ENCODE measurements at places on chromosomes 3 and 15.
A peak's percentile ranks its signal among the peaks of the same experiment; 100 is the strongest.

DNA sequence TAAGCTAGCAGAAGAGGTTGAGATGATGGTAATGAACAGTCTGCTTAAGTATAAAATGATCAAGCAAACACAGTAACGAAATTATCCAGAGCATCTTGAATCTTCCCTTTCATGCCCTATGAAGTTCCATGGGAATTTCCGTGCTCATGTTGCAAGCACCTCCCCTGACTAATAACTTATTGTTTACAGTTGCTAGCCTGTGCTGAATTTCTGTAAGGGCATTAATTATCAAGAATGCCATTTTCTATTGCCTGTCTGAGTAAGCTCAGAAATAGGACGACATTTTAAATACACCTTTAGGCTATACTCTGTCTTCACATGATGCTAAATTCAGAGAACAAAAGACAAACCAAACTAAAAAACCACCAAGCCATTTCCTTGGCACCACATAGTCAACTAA, 257.5 kb upstream of the LRTM1 start:
- DNase-seq = no peak

- peak; percentile 69 for DNase-seq
These were observed 44.3 kb upstream of the UBE2E1 start for GRCh38 chr3:23761440-23761896.

- DNase-seq = no peak
These were observed at the start of gene TM6SF1 for GRCh38 chr15:83106994-83107840. TM6SF1 (plus strand) TSS chr15:83107645; CDS start chr15:83107681, 36 bp downstream.

DNA sequence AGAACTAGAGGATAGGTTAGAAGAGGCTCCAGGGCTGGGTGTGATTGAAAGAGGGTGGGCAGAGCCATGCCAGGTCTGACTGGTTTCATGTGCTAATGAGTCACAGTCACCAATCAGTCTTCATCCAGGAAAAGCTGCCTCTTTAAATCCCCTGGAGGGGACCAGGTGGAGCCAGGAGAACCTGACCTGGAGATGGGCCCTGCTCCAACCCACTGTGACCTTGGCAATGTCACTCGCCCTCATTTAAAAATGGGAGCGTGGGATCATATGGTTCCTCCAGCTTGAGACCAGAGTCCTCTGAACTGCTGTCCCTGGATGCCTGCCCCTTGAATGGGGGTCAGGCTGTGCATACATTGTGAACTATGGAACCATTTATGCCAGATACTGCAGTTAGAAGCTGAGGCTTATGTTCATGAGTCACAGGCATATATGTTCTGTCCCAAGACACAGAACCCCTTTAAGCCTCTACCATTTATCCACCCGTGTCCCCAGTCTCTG, 23.0 kb downstream of the HES1 start:
- DNase-seq = no peak

DNA sequence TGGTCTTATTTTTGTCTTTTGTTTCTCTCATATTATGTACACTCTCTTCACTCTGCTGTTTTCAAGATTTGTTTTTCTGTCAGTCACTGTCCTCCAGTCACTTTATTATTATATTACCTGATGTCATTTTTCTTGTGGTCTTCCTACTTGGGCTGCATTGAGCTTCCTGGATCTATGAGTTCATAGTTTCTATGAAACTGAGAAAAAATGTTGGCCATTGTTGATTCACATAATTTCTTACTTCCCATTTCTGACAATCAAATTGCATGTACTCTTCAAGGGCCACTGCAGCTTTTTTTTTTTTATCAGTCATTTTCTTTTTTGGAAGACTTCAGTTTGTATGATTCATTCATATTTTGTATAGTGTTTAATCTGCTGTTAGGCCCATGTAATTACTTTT, 1180.6 kb upstream of the GBE1 start:
- no peak for DNase-seq

DNA sequence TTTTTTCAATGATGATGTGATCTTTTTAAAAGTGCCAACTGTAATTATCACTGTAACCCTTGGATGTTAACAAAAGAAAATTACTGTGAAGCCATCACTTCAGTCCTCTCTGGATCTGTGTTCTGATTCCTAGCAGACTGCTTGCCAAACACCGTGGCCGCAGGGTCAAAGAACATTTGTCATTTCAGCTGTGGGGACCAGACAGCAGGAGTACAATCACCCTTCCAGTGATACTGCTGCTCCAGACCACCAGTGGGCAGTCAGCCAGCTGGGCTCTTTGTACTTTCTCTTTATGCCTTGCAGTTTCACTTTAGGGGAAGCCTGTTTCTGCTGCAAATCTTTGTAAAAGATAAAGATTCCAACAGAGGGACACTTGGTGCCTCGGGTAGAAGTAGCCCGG, 770.0 kb downstream of the GRM7 start:
- no peak for DNase-seq

GRCh38 chr3:184738982-184739381, 27.1 kb upstream of the MAGEF1 start:
- DNase-seq = no peak
